ENCODE measurements at places on chromosomes 2 and 18.
A peak's percentile ranks its signal among the peaks of the same experiment; 100 is the strongest.

GRCh38 chr18:76503649-76504386, 8.8 kb upstream of the ZNF516 start:
- no peak for DNase-seq

GRCh38 chr2:101559551-101559950, 84.6 kb upstream of the RFX8 start:
- no peak for DNase-seq

DNA sequence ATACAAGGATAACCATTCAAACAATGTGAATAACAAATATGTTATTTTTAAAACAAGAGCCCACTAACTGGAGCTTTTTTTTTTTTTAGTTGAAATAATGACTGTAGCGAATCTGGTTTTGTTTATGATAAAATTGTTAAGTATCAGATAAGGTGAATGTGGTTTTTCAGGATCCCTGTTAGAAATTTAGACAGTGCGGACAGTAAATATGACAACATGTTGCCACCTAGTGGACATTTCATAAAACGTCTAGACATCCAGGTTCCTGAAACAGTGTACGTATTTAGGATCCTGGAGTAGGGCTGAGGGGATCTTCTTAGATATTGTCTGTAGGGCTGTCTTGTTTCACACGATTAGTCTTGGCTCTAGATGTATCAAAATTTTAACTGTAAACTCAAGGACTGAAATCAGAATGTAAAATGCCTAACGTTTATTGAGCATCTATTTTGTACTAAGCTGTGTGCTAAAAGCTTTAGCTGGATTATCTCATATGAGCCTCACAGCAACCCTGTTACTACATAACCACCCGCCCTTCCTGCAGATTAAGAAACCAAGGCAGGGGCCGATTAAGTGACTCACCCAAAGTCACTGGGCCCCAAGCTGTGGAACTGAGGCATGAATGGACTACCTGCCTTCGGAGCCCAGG, 23.9 kb upstream of the CCDC68 start:
- DNase-seq = no peak

- no peak for DNase-seq
Measured at GRCh38 chr2:240603081-240603835, 16.7 kb downstream of the CAPN10 start.

GRCh38 chr18:36942264-36942663, 113.3 kb downstream of the KIAA1328 start:
- no peak for DNase-seq

GRCh38 chr2:233838726-233839446, 15.4 kb downstream of the HJURP start:
- DNase-seq = no peak

DNA sequence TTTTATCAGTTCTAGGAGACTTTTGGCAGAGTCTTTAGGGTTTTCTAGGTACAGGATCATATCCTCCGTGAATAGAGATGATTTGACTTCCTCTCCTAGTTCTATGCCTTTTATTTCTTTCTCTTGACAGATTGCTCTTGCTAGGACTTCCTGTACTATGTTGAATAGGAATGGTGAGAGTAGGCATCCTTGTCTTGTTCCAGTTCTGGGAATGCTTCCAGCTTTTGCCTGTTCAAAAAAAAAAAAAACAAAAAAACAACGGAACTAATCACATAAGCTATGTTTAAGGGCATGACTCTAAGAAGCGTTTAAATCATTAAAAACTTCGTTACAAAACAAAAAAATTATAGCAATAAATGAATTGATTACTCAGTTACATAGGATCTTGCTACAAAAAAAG, 145.7 kb downstream of the NUP35 start:
- DNase-seq = no peak

GRCh38 chr2:159455330-159455918, 160.9 kb downstream of the BAZ2B start:
- DNase-seq = no peak

- no peak for DNase-seq
Measured at GRCh38 chr2:190535121-190535439, 558 bp upstream of the NEMP2 start.

DNA sequence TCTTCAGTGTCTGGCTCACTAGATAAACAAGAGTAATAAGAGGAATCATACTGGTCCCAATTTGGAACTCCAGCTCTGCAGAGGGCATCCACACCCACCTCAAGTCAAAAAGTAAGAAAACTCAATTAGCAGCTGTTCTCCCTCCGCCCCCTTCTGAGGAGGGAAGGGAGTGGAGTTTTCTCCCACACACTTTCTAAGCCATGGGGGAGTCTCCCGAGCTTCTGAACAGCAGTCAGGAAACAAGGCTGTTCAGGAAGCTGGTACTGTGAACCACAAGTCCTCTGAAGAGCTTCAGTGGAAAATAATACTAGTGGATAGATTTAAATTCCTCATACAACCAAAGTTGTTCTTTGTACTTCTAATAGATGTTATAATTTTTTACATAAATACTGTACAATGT, 32.9 kb upstream of the SPTBN1 start:
- no peak for DNase-seq

DNA sequence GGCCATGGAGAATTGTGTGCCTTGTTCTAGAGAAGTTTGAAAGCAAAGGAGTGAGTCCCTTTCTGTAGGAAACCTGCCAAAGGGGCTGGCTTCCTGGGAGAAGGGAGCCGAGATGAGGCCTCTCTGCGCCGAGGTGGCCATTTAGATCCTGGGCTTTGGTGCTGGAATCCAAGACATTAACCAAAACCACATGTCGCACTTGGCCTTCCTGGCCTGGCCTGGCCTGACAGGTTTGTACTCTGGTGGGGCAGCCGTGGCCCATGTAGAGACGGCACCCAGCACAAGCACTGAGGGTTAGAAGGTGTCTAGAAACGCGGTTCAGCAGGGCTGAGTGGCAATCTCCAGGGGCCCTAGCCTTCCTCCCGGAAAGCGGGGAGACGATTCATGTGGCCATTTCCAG, 7.1 kb downstream of the CNNM3 start:
- DNase-seq = no peak

DNA sequence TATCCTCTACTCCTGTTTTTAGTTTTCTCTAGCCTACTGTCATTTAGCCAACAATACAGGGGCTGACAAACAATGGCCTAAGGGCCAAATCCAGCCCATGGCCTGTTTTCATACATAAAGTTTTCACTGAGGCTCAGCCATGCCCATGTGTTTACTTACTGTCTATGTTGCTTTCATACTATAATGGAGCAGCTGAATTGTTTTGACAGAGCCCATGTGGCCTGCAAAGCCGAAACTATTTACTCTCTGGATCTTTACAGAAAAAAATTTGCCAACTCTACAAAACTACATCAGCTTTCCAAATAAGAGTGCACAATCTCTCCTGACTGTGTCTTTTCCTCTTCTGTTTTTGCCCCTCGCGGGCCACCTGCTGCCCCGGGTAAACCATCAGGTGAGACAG, 24.0 kb downstream of the LGALSL start:
- DNase-seq = no peak

- DNase-seq = no peak
Measured at GRCh38 chr2:161269111-161269510, 39.1 kb upstream of the PSMD14 start.

DNA sequence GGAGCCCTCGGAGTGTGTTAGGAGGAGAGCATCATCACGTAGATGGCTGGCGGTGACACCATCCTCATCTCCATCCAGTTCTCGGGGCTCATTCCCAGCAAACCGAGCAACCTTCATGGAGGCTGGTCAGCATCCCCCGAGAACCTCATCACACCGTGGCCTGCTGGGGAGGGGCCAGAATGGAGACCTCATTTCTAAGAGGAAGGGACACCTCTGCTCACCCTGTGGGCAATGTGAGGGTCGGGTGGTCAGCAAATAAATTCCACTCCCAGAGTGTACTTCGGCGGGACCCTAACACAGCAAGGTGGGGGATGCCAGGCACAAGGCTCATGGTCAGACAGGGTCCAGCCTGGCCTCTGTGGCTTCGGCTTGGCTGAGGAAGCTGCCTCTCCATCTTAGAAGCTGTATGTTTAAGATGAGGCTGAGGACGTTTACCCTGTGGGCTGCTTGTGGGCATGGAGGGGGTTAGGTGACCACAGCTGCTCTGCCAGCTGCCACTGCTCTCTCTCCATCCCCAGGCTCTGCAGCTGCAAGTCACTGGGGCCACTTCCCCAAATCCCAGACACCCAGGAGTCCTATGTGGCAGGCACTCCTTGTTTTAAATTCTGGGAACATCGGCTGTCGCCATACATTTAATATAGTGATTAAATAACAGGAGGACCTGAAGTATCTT, 56.5 kb upstream of the PXDN start:
- no peak for DNase-seq

DNA sequence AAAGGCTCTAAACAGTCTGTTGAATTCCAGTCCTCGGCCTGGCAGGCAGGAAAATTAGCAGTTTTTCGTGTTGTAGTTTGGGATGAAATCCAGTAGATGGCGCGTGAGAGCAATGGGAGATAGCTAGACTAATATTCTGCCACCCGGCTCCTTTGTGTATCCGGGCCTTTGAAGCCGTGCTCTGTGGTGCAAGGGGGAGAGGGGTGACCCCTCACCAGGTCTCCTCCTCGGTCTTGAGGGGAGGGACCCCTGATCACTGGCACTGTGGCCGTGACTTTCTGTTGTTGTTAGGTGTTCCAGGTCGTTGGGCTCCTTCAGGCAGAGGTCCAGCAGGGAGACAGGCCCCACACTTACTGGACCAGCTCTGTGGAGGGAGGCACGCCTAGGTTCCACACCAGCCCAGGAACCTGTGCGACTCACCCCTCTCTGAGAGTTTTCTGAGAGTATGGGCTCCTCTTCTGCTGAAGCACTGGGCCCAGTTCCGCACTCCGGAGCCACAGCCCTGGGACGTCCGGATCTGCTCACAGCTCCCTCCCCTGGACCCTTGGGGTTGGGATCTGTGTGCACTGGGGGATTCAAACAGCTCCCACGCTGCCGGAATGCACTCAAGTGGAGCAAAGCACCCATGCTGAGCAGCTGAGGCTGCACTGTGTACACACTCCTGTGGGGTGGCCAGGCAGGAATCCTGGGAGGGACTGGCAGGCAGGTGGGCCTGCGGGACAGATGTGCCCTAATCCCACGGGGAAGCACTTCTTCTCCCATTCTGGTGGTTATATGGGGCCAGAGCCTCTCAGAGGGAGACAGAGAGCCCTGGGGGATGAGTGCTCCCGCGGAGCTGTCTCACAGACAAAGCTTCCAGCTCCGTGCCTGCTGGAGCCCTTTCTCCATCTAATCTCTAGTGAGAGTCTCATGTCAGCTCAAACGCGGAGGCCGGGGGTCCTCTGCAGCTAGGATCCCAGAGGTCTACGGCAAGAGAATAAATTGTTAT, 8.8 kb downstream of the GKN2 start:
- DNase-seq = no peak

- DNase-seq = peak; percentile 64
Measured at GRCh38 chr2:239311132-239312040, 89.4 kb downstream of the HDAC4 start.

Data from C1 segment of cervical spinal cord (tissue), 14 donors.